Activated T-helper 9 cell treated with anti-CD3 and anti-CD28 coated beads, Interleukin-2, amount 50 U/mL, for 16 hours (primary cell): ENCODE measurements at places on chromosomes 16 and 17.

- peak; percentile 36 for DNase-seq
Measured at GRCh38 chr17:42669977-42670788, 6.6 kb downstream of the PLEKHH3 start.

GRCh38 chr17:48530887-48531272 lies at the start of gene HOXB1:
Gene HOXB1, minus strand, starts transcription at chr17:48531011. Its CDS starts 107 bp downstream, at chr17:48530904.
- DNase-seq = no peak

- DNase-seq = no peak
Measured at GRCh38 chr16:77435272-77435820, 512 bp upstream of the ADAMTS18 start.

- DNase-seq = peak; percentile 64
Measured at GRCh38 chr17:82065638-82066303, at the start of gene DUS1L. Gene DUS1L, minus strand, starts transcription at chr17:82065804. Its CDS starts 745 bp downstream, at chr17:82065059.

DNA sequence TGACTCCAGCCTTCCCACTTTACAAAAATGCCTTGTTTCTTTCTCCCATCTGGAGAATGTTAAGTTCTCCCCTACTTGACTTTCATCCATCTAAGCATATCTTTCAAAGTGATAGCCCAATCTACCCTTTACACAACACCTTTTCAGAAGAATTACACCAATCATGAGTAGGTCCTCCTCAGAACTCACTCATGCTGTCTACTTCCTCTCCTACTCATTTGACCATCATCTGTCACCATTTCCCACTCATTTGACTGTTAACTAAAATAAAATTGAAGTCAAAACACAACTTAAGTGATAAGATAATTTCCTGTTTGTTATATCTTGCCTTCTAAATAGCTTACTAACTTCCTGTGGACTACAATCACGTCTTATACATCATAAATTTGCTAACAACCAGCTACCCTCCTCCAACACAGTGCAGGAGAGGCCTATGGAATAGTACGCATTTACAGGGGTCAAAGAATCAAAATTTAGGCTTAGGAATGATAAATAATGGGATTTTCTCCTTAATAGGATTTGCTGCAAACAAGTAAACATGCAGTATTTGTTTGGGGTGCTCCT lies 16.1 kb downstream of the KCNJ16 start:
- no peak for DNase-seq

GRCh38 chr17:73719588-73720071 lies 75.4 kb upstream of the SDK2 start:
- no peak for DNase-seq

DNA sequence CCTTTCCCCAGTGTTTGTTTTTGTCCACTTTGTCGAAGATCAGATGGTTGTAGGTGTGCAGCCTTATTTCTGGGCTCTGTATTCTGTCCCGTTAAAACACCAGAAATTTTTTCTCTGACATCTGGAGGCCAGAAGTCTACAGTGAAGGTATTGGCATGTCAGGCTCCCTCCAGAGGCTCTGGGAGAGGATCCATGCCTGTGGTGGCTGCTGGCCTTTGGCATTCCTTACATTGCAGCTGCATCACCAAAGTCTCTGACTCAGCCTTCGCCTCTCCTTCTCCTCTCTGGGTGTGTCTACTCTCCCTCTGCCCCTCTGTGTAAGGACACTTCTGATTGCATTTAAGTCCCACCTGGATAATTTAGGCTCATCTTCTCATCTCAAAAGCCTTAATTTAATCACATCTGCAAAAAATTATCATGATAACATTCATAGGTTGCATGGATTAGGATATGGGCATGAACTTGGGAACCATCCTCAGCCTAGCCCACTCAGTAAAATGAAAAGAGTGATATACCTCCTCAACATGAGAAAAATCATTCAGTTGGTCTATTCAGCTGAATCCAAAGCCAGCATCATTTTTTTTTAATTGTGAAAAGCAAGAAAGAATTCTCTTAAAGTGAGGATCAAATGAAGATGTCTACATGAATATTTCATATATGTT lies 78.0 kb downstream of the MAP2K6 start:
- no peak for DNase-seq

DNA sequence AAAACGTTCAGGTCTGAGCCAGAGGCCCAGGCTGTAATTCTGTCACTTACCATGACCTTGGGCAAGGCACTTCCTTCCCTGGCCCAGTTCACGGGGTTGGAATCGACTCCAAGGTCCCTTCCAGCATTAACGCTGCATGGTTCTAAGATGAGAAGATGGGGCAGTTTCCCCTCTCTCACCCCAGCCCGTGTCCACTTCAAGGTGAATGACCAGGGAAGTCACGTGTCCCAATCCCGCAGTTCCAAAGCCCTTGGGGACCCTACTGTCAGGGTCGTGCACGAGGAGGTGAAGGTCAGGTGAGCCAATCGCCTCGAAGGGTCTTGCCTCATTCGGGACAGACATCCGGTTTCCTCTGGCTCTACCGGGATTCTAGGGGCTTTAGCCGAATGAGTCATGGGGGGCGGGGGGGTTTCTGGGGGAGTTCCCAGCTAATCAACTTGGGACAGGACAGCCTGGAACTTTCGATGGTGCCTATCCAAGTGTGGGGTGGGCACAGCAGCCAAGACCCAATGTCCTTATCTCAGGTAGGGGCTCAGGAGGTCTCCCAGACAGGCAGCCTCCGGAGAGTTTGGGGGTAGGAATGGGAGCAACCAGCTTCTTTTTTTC lies 762 bp upstream of the CSF3 start:
- DNase-seq = no peak

DNA sequence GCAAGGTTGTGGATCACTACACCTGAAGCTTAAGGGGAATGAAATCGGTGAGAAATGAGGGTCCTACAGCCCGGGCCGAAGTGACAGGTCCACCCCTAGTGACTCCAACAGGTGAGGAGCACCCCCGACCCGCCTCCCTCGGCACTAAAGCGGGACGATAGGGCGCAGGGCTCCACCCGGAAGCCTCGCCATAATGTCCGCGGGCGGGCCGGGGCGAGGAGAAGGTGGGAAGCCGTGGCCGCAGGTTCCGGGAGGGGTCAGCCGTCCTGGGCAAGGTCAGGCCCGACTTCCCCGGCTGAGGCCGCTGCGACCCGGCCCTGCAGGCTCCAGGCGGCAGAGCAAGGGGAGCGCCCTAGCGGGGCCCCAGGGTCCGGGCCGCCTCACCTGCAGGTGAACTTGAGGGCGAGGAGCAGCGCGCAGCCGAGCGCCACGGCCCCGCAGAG lies 543 bp downstream of the TXNDC11 start:
- peak; percentile 33 for DNase-seq

- DNase-seq = no peak
Measured at GRCh38 chr17:40910441-40910841, 25.4 kb upstream of the KRT20 start.
